NB4 (cell line): ENCODE measurements at places on chromosomes 2 and 18.

- no peak for DNase-seq
These were observed 45.6 kb downstream of the LCLAT1 start for GRCh38 chr2:30492619-30493018.

GRCh38 chr2:199875400-199875799 is 24.4 kb upstream of the FTCDNL1 start:
- no peak for DNase-seq

DNA sequence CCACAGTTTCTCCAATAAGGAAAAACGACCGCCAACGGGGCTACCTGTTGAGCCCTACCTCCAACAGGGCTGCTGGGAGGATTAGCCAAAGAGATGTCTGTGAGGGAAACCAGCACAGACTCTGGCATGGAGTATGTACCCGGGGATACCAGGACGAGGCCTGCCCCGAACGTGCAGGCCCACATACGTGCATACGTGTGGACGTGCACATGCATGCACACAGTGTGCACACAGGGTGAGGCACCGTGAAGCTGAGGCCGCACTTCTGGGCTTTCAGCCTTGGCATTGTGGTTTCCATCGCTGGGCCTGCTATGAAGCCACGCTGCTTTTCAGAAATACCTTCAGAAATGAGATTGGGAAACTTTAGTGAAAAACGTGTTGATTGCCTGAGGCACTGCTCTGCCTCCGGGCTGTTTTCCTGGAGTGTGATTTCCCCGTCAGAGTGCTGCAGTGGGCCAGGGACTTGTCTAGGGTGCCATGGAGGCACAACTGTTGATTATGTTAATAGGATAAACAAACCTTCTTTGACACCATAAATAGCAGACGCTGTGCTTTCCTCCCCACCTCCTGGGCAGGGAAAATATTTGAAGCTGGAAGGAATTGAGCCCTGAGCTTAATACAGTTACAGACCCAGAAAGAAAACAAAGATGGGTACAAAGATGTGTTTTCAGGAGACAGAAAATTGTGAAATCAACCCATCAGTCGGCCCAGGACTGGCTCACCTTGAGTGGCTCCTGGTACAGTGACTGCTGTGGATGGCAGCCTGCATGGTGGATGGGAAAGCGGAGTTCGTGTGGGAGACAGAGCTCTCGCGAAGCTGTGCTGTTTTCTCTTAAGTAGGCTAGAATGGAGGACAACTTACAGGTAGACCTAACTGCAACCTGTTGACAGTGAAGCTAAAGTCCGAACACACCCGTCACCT is 182.3 kb downstream of the FAM210A start:
- DNase-seq = no peak

DNA sequence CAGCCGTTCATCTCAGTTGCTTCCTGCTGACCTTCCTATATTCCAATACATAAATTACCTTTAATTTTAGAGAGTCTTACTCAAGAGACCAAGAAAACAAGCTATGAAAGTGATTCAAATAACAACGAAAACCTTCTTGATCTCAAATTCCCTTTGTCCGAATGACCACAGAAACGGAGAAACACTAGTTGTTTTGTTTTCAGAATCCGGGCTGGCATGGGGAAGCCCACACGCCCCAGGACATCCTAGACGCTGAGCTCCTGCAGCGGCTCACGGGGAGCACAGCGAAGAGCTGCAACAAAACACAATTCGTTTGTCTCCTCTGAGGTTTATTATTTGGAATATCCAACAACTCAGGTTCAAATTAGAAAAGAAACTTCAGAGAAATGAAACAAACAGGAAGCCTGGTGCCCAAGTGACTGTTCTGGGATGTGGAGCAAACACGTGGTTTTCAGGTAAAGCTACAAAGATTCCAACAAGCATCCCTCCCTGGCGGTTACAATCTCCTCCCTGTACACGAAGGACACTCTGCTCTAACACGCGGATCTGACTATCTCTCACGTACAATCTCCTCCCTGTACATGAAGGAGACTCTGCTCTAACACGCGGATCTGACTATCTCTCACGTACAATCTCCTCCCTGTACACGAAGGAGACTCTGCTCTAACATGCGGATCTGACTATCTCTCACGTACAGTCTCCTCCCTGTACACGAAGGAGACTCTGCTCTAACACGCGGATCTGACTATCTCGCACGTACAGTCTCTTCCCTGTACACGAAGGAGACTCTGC is 237.5 kb downstream of the TWIST2 start:
- DNase-seq = no peak
